Keratinocyte (primary cell): ENCODE measurements at places on chromosomes 6 and 20.

GRCh38 chr6:119895626-119896025 lies 546.1 kb upstream of the MAN1A1 start:
- no peaks in the 10 kb centered on the region for H3K36me3 ChIP-seq
- no peak overlapping the region for H3K27ac ChIP-seq
- no peak overlapping the region for H3K4me3 ChIP-seq
- no peaks in the 10 kb centered on the region for H3K4me1 ChIP-seq

- H3K36me3 ChIP-seq, result no peaks in the 10 kb centered on the region
- H3K4me3 ChIP-seq, result no peak overlapping the region
- no peak overlapping the region for H3K27ac ChIP-seq
- H3K4me1 ChIP-seq, result no peaks in the 10 kb centered on the region
- DNase-seq, result no peak
- H3K27me3 ChIP-seq, result peaks cover 9% of the 10 kb centered on the region
Observed at GRCh38 chr6:107666981-107667601, 157.0 kb downstream of the SCML4 start.

GRCh38 chr20:44264287-44264686 lies 17.2 kb downstream of the GDAP1L1 start:
- no peak overlapping the region for H3K4me3 ChIP-seq
- no peaks in the 10 kb centered on the region for H3K4me1 ChIP-seq
- no peak overlapping the region for H3K27ac ChIP-seq
- H3K36me3 ChIP-seq, result no peaks in the 10 kb centered on the region
- no peak for DNase-seq
- no peaks in the 10 kb centered on the region for H3K27me3 ChIP-seq

- no peak for DNase-seq
- no peaks in the 10 kb centered on the region for H3K4me1 ChIP-seq
- H3K27ac ChIP-seq, result no peak overlapping the region
Observed at GRCh38 chr6:99850841-99851240, 143.2 kb downstream of the MCHR2 start.

GRCh38 chr20:37989601-37990295 lies 43.5 kb downstream of the TTI1 start:
- H3K27me3 ChIP-seq, result no peaks in the 10 kb centered on the region
- H3K4me1 ChIP-seq, result peaks cover 29% of the 10 kb centered on the region
- DNase-seq, result no peak
- H3K4me3 ChIP-seq, result no peak overlapping the region

DNA sequence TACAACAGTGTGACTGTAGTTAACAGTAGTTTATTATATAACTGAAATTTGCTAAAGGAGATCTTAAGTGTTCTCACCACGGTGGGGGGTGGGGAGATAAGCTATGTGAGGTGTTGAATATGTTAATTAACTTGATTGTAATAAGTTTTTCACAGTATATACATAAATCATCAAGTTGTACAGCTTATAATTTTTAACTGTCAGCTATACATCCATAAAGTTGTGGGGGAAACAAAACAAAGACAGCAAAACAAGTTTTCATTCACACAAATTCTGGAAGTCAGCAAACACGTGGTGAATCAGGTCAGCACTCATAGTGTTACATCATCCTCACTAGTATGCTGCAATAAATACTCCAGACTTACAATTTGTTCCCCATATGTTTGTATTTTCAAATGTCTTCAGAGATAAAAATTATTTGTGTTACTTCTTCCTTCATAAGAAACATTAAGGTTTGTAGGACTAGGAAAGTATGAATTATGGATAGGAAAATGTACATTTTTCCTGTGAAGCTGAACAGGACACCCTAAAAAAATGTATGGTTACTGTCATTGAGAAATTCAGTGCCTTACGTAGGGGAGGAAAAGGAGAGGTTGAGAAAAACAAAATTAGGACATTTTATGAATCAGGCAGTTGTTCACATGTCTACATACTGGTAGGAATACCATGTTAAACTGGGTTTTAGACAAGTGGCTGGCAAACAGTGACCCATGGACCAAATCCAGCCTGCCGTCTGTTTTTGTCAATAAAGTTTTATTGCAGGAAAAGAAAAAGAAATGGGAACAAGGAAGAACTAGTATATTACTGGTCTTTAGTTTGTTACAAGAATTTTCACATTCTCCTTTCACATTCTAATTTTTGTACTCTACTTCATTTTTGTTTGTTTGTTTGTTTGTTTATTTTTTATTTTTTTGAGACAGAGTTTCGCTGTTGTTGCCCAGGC lies 6.0 kb downstream of the SUMO4 start:
- peaks cover 8% of the 10 kb centered on the region for H3K36me3 ChIP-seq
- no peak overlapping the region for H3K4me3 ChIP-seq
- peak overlapping the region; percentile 53 for H3K27ac ChIP-seq
- H3K4me1 ChIP-seq, result peaks cover 9% of the 10 kb centered on the region
